ENCODE measurements at places on chromosomes 3 and 15. TPM values are rescaled to one million over a fixed set of nuclear protein-coding genes. Genes with fewer than 3 reads are reported as not detected.
A peak's percentile ranks its signal among the peaks of the same experiment; 100 is the strongest.

GRCh38 chr3:143567823-143568222 is 280.4 kb downstream of the SLC9A9 start:
- H3K4me1 ChIP-seq: no peaks in the 10 kb centered on the region
- no peak for DNase-seq
- H3K36me3 ChIP-seq: no peaks in the 10 kb centered on the region
- H3K4me3 ChIP-seq: no peak overlapping the region
- H3K27ac ChIP-seq: no peak overlapping the region

GRCh38 chr3:100173961-100174360 is 59.7 kb upstream of the FILIP1L start:
- H3K27ac ChIP-seq: no peak overlapping the region
- H3K27me3 ChIP-seq: no peaks in the 10 kb centered on the region
- no peaks in the 10 kb centered on the region for H3K4me1 ChIP-seq
- no peaks in the 10 kb centered on the region for H3K36me3 ChIP-seq
- no peak overlapping the region for H3K4me3 ChIP-seq

DNA sequence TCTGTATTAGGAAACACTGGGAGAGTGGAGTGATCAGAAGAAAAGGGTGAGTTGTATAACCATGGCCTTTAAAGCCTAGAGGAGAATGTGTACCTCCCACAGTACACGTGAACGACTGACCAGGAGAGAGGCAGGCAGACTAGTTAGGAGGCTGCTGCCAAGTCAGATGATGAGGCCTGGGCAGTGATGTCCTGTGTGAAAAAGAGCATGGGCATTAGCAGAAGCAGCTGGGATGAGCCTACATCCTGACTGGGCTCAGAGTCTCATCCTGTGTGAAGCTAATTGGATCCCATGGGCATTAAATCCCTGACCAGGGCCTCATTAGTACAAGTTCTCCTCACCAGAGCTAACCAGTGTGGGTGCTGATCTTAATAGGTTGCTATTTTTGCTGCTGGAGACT is 89.1 kb upstream of the SLC2A2 start:
- no peaks in the 10 kb centered on the region for H3K4me1 ChIP-seq
- H3K27me3 ChIP-seq: no peaks in the 10 kb centered on the region
- no peak overlapping the region for H3K27ac ChIP-seq
- no peak overlapping the region for H3K4me3 ChIP-seq

DNA sequence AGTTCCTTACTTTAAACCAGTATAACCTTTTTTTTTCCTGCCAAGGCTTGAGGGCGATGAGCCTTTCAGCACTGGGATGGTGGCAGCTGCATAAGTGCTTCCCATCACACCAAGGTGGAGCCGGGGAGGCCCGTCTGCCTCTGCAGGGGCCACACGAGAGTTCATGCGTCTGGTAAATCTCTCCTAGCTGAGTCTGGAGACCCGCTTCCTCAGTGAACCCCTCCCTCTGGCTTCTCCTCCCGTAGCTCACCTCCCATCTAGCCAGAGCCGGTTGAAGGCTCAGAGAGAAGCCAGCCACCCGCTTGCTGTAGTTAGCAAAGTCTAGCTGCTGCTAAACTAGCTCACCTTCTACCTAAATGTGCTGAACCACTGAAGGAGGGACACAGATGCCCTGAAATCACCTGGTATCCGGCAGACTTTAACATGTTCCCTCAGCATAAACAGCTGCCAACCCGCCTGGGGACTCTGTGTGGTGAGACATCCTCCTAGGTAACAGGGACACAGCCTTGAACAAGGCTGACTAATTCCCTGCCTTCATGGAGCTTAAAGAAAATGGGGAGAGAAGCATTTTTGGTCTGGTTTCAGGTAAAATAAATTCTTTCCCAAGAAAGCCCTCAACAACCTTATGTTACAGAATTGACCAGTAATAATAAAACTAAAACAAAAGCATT is 42.9 kb downstream of the RLBP1 start:
- no peak for DNase-seq
- no peaks in the 10 kb centered on the region for H3K27me3 ChIP-seq
- H3K27ac ChIP-seq: no peak overlapping the region
- H3K4me1 ChIP-seq: no peaks in the 10 kb centered on the region
- peaks cover 25% of the 10 kb centered on the region for H3K36me3 ChIP-seq

- H3K36me3 ChIP-seq: peaks cover 77% of the 10 kb centered on the region
- H3K27ac ChIP-seq: no peak overlapping the region
Measured at GRCh38 chr3:9388142-9388541, 9.3 kb upstream of the SETD5 start.

DNA sequence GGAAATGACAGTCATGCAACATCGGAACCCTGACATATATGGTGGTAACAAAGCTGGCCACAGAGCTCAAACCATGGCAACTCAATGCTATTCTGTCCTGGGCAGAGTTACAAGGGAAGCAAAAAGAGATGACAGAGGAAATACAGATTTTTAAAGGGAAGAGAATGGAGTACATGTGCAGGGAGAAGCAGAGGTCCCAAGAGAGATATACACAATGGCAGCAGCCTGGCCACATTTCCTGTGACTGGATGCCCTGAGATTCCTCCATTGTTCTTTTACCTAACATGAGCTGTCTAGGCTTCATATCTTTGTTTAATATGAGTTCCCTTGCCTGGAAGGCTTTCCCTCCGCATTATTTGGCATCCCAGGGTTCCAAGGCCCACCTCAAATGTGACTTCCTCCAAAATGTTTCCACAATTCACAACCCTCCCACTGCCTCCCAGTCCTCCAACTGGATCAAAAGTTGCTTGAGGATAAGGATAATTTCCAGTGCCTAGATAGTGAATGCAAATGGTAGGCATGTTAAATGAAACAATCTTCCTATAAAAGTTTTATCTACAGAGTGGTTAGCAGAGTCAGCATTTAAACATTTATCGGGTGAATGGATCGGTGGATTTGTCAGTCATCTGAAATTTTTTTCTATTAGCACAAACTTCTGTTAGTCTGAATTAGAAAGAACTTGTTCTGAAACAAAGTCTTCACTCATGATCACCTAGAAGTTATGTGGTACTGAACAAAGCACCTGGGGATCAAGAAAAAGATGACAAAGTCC is 86.2 kb downstream of the DHX30 start:
- no peak for DNase-seq
- H3K4me3 ChIP-seq: no peak overlapping the region
- peaks cover 17% of the 10 kb centered on the region for H3K36me3 ChIP-seq
- H3K27me3 ChIP-seq: no peaks in the 10 kb centered on the region

DNA sequence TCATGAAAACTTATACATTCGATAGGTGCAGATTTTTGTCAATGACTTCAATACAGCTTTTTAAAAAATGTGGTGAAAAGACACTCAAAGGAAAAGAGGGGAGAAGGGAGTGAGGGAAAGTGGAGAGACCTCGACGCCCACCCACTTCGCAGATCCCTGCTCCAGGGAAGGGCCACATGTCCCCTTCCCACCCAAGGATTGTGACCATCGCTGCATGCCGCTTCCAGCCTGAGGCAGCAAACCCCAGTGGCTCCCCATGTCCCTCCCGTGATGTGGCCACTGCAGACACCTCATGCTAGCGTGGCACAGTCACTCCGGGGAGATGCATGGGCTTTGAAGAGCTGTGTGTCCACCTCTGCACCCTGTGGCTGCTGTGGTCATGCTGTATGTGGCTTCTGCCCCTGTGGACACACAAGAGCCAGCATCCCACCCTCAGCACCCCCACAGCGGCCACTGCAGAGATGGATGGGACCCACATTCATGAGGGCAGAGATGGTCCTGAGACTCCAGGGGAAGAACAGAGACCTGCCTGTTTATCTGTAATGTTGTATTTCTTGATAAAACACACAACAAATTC is 230.2 kb downstream of the OCA2 start:
- H3K27ac ChIP-seq: no peak overlapping the region
- H3K36me3 ChIP-seq: no peaks in the 10 kb centered on the region
- DNase-seq: no peak
- H3K27me3 ChIP-seq: no peaks in the 10 kb centered on the region
- no peak overlapping the region for H3K4me3 ChIP-seq

GRCh38 chr3:159882790-159883779 is 105.5 kb upstream of the IL12A start:
- no peak overlapping the region for H3K27ac ChIP-seq
- DNase-seq: no peak
- no peaks in the 10 kb centered on the region for H3K4me1 ChIP-seq
- H3K4me3 ChIP-seq: no peak overlapping the region
- no peaks in the 10 kb centered on the region for H3K27me3 ChIP-seq
- H3K36me3 ChIP-seq: no peaks in the 10 kb centered on the region

DNA sequence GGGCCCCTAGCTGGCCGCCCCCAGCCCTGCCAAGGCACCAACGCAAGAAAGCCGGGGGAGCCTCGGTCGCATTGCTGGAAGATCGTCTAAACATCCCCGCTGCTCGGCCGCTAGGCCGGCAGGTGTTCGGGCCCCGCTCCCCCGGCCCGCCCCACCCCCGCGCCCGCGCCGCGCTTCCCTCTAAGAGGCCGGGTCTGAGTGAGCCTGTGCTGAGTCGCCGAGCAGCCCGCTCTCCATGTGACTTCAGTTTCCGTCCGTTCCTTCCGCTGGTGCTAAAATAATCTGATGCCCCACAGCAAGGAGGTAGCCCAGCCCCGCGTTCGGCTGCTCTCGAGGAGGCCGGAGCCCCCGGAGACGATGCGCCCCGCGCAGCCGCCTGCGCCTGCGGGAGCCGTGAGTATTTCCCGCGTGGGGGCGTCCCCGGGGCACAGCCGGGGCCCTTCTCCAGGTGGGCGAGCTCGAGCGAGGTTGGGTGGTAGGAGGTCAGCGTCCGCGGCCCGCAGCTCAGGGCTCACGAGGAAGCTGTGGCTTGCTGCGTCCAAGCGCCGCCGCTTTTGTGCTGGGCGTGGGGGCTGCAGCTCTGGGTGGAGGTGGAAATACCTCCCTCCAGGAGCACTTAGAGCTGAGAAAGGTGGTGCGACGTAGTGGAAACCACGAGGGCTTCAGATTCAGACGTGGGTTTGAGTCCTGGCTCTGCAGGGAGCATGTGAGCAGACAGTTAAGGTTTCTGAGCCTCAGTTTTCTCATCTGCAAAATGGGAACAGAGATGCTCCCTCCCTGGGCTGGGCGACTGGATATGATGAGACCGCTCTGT is at the start of gene NRROS:
Gene NRROS, plus strand, starts transcription at position 212 of the 814 bp plus-strand sequence. CDS start 14,846 bp downstream, outside the sequence.
- no peaks in the 10 kb centered on the region for H3K27me3 ChIP-seq
- H3K36me3 ChIP-seq: no peaks in the 10 kb centered on the region
- peak; percentile 52 for DNase-seq
- peak within 1 kb of the TSS; percentile 77 for H3K27ac ChIP-seq
- H3K4me1 ChIP-seq: peaks cover 71% of the 10 kb centered on the region

DNA sequence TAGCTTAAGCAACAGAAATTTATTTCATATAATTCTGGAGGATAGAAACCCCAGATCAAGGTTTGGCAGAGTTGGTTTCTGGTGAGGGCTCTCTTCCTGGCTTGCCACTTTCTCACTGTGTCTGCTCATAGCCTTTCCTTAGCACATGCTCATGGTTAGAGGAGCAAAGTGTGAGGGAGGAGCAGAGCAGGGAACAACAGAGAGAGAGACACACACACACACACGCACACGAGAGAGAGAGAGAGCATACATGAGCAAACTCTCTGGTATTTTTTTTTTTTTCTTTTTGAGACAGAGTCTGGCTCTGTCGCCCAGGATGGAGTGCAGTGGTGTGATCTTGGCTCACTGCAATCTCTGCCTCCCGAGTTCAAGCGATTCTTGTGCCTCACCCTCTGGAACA is 36.8 kb upstream of the ZDHHC23 start:
- H3K36me3 ChIP-seq: no peaks in the 10 kb centered on the region
- H3K27ac ChIP-seq: no peak overlapping the region
- no peaks in the 10 kb centered on the region for H3K4me1 ChIP-seq

DNA sequence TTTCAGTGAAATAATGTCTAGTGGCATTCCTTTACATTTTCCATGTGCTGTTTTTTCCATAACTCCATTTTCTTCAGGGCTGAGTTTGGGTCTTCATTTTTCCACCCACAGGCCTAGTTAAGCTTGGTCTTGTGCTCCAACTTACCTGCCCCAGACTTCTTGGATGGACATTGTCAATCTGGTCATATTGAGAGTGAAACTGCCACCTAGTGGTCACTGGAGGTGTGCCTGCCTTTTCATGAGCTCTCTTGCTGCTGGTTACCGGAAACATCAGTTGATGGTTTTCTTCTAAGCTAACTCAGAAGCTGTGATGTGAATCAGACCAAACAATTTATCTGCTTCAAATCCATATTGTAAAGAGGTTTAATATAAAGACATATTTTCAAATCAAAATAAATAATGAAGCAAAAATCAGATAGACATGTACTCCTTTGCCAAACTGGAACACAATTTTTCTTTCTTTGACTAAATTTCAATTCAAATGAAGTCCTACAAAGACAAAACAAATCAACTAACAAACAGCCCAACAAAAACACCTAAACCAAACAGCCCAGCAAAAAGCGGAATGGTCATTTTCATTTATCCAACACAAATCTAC is 135.1 kb upstream of the RASGRP1 start:
- DNase-seq: peak; percentile 73
- no peaks in the 10 kb centered on the region for H3K36me3 ChIP-seq
- H3K4me3 ChIP-seq: no peak overlapping the region
- H3K4me1 ChIP-seq: peaks cover 64% of the 10 kb centered on the region
- peak overlapping the region; percentile 4 for H3K27ac ChIP-seq
- H3K27me3 ChIP-seq: no peaks in the 10 kb centered on the region

DNA sequence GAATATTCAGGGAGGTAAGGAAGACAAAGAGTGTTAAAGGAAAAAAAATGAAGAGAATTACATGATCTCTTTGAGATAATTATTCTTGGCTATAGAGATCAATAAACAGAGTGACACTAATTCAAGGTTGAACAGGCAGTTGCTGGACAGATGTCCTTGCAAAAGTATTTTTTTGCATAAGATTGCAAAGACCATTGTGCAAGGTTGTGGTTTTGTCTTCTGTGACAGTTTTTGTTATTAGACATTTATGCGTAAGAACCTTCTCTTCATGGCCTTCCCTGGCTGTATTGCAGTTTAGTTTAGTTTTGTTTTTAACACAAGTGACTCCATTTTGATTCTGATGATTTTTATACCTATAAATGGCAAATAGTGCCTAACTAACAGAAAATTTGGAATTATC is 682.8 kb upstream of the ARPP21 start:
- no peak overlapping the region for H3K27ac ChIP-seq
- no peaks in the 10 kb centered on the region for H3K4me1 ChIP-seq
- H3K4me3 ChIP-seq: no peak overlapping the region
- no peak for DNase-seq
- H3K27me3 ChIP-seq: no peaks in the 10 kb centered on the region

- H3K27ac ChIP-seq: no peak overlapping the region
- no peaks in the 10 kb centered on the region for H3K27me3 ChIP-seq
- no peak overlapping the region for H3K4me3 ChIP-seq
- no peak for DNase-seq
Measured at GRCh38 chr3:72488738-72489035, 359.6 kb downstream of the SHQ1 start.

The MNS1 gene
- total RNA-seq: not detected

The MAGI1 gene
- total RNA-seq: not detected

The CCR9 gene
- 4.5 TPM for total RNA-seq

The RLBP1 gene
- not detected for total RNA-seq

The AMIGO3 gene
- total RNA-seq: not detected

The ACKR4 gene
- total RNA-seq: 0.17 TPM

The SERPINI2 gene
- not detected for total RNA-seq

The NLGN1 gene
- not detected for total RNA-seq

The SI gene
- not detected for total RNA-seq
